ENCODE measurements at places on chromosomes 3 and 15. TPM values are rescaled to one million over a fixed set of nuclear protein-coding genes. Genes with fewer than 3 reads are reported as not detected.

FGF7 gene
- total RNA-seq: 8.9 TPM

ADGRG7 gene
- 0.68 TPM for total RNA-seq

STAB1 gene
- total RNA-seq: 21.8 TPM

KLHL40 gene
- total RNA-seq: 2.9 TPM

GCNT3 gene
- total RNA-seq: 1.6 TPM

LRRC49 gene
- total RNA-seq: 9.8 TPM

PARP9 gene
- 41.7 TPM for total RNA-seq

CD80 gene
- not detected for total RNA-seq

SLC38A3 gene
- total RNA-seq: 0.41 TPM

- no peak overlapping the region for H3K4me3 ChIP-seq
- no peak for DNase-seq
- no peak overlapping the region for H3K27ac ChIP-seq
Measured at GRCh38 chr15:29067949-29068348, 182.2 kb downstream of the APBA2 start.

- no peaks in the 10 kb centered on the region for H3K4me1 ChIP-seq
- no peaks in the 10 kb centered on the region for H3K36me3 ChIP-seq
- no peak overlapping the region for H3K27ac ChIP-seq
Measured at GRCh38 chr15:94792196-94792595, 560.8 kb downstream of the MCTP2 start.

GRCh38 chr3:166836836-166837235 lies 543.3 kb downstream of the ZBBX start:
- H3K4me3 ChIP-seq: no peak overlapping the region
- no peak overlapping the region for H3K27ac ChIP-seq
- no peaks in the 10 kb centered on the region for H3K36me3 ChIP-seq
- no peaks in the 10 kb centered on the region for H3K27me3 ChIP-seq
- no peaks in the 10 kb centered on the region for H3K4me1 ChIP-seq

DNA sequence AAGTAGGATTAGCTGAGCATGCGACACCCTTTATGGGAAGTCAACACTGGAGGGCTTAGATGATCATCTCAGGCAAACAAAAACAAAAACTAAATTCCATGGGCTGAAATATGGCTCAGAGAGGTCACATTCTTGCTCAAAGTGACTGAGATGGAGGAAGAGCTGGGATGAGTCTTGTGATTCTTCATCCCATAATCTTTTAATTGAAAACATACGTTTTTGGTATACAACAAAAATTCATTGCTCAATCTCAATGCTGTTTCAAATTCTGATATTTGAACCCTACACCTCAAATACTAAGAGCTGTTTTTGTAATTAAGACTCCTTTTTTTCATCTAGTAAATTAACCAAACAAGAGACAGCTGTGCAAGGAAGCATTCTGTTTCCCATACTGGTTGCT lies 257.0 kb downstream of the NR1D2 start:
- H3K27me3 ChIP-seq: no peaks in the 10 kb centered on the region
- no peak overlapping the region for H3K27ac ChIP-seq
- no peak overlapping the region for H3K4me3 ChIP-seq
- no peaks in the 10 kb centered on the region for H3K36me3 ChIP-seq

GRCh38 chr3:106206146-106206545 lies 337.3 kb upstream of the CBLB start:
- no peak overlapping the region for H3K4me3 ChIP-seq
- H3K27ac ChIP-seq: no peak overlapping the region
- H3K27me3 ChIP-seq: no peaks in the 10 kb centered on the region
- DNase-seq: no peak
- H3K4me1 ChIP-seq: no peaks in the 10 kb centered on the region

DNA sequence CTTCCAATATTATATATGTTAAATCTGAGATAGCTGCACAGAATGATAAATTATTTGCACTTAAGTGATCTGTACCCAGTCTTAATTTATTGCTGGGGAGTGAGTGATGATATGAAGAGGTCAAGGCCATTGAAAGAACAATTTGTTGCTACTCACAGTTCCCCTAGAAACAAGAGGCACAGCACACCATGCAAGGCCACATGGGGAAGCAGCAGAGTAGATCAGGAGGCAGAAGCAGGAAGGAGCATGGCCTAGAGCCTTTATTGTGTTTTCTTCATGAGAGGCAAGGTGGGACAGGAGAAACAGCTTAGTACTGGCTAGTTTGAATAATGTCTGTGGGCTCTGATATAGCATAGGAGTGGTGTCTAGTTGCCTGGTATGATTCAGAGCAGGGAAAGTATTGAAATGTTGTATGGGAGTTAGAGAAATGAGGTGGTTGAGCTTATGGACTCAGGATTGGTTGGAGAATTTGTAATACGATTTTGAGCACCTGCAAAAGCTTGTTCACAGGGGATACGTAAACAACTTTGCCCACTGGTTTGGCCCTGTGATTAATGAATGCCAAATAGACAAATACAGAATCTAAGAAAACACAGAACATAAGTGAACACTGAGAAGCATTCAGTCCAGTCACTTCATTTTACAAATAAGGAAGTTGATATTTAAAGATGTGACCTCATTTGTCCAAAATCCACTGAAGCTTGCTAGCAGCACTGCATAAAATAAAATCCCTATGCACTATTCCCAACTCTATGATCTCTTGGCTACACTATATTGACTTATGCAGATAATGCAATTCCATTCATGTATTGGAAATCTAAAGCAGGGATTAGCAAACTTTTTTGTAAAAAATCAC lies 71.7 kb downstream of the TMCO5A start:
- H3K36me3 ChIP-seq: no peaks in the 10 kb centered on the region
- no peak overlapping the region for H3K4me3 ChIP-seq
- DNase-seq: no peak
- H3K27ac ChIP-seq: no peak overlapping the region

- no peak for DNase-seq
- H3K4me1 ChIP-seq: no peaks in the 10 kb centered on the region
- no peaks in the 10 kb centered on the region for H3K36me3 ChIP-seq
- H3K27ac ChIP-seq: no peak overlapping the region
- no peak overlapping the region for H3K4me3 ChIP-seq
Measured at GRCh38 chr15:47820747-47821319, 103.5 kb downstream of the SEMA6D start.

GRCh38 chr3:186680869-186681268 lies 15.1 kb downstream of the HRG start:
- no peaks in the 10 kb centered on the region for H3K36me3 ChIP-seq
- no peak for DNase-seq
- H3K4me1 ChIP-seq: no peaks in the 10 kb centered on the region
- no peaks in the 10 kb centered on the region for H3K27me3 ChIP-seq

GRCh38 chr3:49787536-49787935 lies 1.2 kb upstream of the IP6K1 start:
- H3K4me1 ChIP-seq: peaks cover 4% of the 10 kb centered on the region
- no peak for DNase-seq
- peak overlapping the region; percentile 96 for H3K27ac ChIP-seq
- H3K27me3 ChIP-seq: no peaks in the 10 kb centered on the region

- H3K27ac ChIP-seq: no peak overlapping the region
- H3K4me1 ChIP-seq: no peaks in the 10 kb centered on the region
- no peak overlapping the region for H3K4me3 ChIP-seq
- peaks cover 3% of the 10 kb centered on the region for H3K27me3 ChIP-seq
- no peaks in the 10 kb centered on the region for H3K36me3 ChIP-seq
Measured at GRCh38 chr3:127164615-127165014, 28.3 kb upstream of the PRR23E start.

- no peaks in the 10 kb centered on the region for H3K36me3 ChIP-seq
- H3K27ac ChIP-seq: no peak overlapping the region
- H3K27me3 ChIP-seq: no peaks in the 10 kb centered on the region
- H3K4me3 ChIP-seq: no peak overlapping the region
- H3K4me1 ChIP-seq: no peaks in the 10 kb centered on the region
Measured at GRCh38 chr15:59779110-59779509, 90.0 kb upstream of the BNIP2 start.

DNA sequence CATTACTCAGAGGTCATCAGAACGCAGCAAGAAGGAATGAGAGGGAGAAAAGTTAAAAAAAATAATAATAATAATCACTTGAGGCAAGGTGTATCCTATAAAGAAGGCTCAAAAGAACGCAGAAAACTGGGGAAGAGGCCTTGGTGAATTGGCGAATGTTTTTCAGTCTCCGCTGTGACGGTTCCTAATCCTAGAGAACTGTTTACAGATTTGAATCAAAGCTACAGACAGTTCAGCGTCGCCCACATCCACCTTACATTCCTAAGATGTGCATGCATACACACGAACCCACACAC lies 634 bp downstream of the ZMAT3 start:
- peak overlapping the region; percentile 60 for H3K4me3 ChIP-seq
- no peaks in the 10 kb centered on the region for H3K27me3 ChIP-seq
- peak overlapping the region; percentile 80 for H3K27ac ChIP-seq
- no peaks in the 10 kb centered on the region for H3K4me1 ChIP-seq
- DNase-seq: no peak

DNA sequence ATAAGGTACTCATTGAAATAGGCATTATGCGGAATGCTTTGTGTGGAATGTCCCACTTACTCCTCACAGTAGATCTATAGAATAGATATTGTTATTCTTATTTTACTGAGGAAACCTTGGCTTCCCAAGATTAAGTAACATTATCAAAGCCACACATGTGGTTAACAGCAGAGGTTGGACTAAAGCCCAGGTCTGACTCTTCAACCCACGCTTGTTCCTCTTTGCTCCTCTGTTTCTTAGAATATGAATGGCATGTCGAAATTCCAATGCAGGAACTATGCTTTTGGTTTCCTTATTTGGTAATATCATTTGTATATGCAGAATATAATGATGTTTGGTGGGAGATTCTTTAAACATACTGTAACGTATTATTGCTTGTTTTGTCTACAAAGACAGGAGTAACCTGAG lies 818.8 kb upstream of the LMCD1 start:
- no peak for DNase-seq
- no peak overlapping the region for H3K4me3 ChIP-seq
- no peak overlapping the region for H3K27ac ChIP-seq
- H3K4me1 ChIP-seq: no peaks in the 10 kb centered on the region
- H3K36me3 ChIP-seq: no peaks in the 10 kb centered on the region

DNA sequence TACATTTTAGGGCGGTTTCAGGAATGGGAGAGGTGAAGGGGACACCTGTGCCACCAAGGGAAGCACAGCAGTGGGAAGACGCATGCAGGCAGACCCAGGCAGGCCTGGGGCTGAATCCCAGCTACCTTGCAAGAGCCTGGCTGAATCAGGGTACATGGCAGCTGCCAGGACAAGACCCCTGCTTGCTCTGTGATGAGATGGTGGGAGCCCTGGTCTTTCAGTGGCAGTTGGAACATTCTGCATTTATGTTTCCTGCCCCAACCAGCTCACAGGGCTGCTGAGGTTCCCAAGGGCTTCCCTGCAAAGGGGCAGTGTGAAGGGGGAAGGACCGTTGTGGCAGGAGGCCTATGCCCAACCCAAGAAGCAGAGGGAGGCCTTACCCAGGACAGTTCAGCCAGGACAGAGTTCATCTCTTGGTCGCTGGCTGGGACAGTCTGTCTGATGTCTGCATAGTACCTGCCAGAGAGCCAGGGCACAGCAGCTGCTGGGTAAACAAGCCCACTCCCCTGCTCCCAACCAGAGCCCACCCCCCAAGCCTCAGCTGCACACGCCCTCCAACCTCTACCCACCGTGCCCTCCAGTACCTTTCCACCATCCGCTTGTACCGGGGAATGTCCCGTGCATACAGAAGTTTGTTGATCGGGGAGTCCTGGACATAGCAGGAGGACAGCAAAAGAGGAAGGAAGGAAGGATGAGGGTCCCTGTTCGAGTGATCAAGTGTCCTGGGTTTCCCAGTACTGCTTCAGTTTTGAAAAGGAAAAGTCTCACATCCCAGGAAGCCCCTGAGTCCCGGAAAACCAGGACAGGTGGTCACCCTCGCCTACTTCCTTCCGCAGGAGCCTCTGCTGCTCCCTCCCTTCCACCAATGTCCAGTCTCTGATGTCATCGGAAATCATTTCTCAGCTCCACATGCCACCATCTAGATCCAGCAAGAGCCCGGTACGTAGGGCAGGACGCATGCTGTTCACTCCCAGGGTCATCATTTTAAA lies 23.1 kb downstream of the PLXNB1 start:
- H3K27ac ChIP-seq: no peak overlapping the region
- H3K27me3 ChIP-seq: no peaks in the 10 kb centered on the region
- no peak overlapping the region for H3K4me3 ChIP-seq
- H3K4me1 ChIP-seq: no peaks in the 10 kb centered on the region

DNA sequence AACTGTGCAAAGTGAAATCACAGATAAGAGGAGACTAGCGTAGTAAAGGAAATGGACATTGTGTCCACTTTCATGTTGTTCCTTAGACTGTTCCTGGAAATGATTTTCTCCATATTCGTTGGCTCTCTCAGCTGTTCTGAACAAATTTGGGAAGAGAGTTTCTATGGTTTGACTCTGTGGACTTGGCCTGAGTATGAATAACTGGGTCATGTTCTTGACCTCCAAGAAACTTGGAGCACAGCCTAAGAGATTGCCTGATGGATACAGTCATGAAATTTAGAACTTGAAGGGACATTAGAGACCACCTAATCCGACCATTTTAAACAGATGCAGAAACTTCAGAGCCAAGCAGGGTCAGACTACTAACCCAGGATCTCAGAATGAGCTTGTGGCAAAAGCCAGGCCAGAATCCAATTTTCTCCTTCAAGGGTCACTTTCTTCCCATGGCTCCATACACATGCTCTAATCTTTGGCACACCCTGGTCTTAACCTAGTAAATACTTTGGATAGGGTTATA lies 430.4 kb downstream of the RBMS3 start:
- H3K36me3 ChIP-seq: no peaks in the 10 kb centered on the region
- H3K4me3 ChIP-seq: no peak overlapping the region
- DNase-seq: no peak
- H3K27me3 ChIP-seq: no peaks in the 10 kb centered on the region
- no peaks in the 10 kb centered on the region for H3K4me1 ChIP-seq
- no peak overlapping the region for H3K27ac ChIP-seq

- H3K36me3 ChIP-seq: no peaks in the 10 kb centered on the region
- H3K4me3 ChIP-seq: no peak overlapping the region
- DNase-seq: no peak
- no peaks in the 10 kb centered on the region for H3K4me1 ChIP-seq
- no peaks in the 10 kb centered on the region for H3K27me3 ChIP-seq
Measured at GRCh38 chr3:105177576-105177975, 189.1 kb upstream of the ALCAM start.

DNA sequence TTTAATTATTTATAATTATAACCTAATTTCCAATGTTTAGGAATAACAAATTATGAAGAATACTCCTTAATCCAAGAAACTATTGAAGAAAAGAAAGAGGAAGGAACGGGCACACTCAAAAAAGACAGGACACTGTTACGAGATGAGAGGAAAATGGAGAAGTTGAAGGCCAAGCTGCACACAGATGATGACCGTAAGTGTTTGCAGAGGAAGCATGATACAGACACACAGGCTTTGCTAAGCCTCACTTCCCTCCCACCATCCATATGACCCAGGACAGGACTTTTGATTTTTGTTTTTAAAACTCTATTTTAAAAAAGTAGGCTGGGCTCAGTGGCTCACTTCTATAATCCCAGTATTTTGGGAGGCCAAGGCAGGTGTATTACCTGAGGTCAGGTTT lies 389.4 kb upstream of the TPM1 start:
- no peaks in the 10 kb centered on the region for H3K27me3 ChIP-seq
- H3K27ac ChIP-seq: no peak overlapping the region
- H3K4me3 ChIP-seq: no peak overlapping the region
- H3K36me3 ChIP-seq: no peaks in the 10 kb centered on the region
- no peaks in the 10 kb centered on the region for H3K4me1 ChIP-seq

- no peaks in the 10 kb centered on the region for H3K36me3 ChIP-seq
Measured at GRCh38 chr15:42832576-42832975, 88.0 kb downstream of the TTBK2 start.

GRCh38 chr3:171772427-171773056 lies 37.7 kb downstream of the PLD1 start:
- DNase-seq: peak; percentile 51
- no peaks in the 10 kb centered on the region for H3K4me1 ChIP-seq
- no peaks in the 10 kb centered on the region for H3K27me3 ChIP-seq
- no peaks in the 10 kb centered on the region for H3K36me3 ChIP-seq
